T-helper 17 cell (primary cell): ENCODE measurements at places on chromosomes 1 and 21. TPM values are rescaled to one million over a fixed set of nuclear protein-coding genes. Genes with fewer than 3 reads are reported as not detected.
A peak's percentile ranks its signal among the peaks of the same experiment; 100 is the strongest.

- H3K4me1 ChIP-seq, result peaks cover 44% of the 10 kb centered on the region
- peak overlapping the region; percentile 15 for H3K4me3 ChIP-seq
- H3K27me3 ChIP-seq, result no peaks in the 10 kb centered on the region
- peaks cover 5% of the 10 kb centered on the region for H3K36me3 ChIP-seq
Measured at GRCh38 chr1:2582391-2582790, 4.2 kb upstream of the PRXL2B start.

Gene HSPA6
- 0.50 TPM for total RNA-seq

Gene GJA4
- total RNA-seq, result 0.55 TPM

Gene SYT11
- total RNA-seq, result 30.2 TPM

DNA sequence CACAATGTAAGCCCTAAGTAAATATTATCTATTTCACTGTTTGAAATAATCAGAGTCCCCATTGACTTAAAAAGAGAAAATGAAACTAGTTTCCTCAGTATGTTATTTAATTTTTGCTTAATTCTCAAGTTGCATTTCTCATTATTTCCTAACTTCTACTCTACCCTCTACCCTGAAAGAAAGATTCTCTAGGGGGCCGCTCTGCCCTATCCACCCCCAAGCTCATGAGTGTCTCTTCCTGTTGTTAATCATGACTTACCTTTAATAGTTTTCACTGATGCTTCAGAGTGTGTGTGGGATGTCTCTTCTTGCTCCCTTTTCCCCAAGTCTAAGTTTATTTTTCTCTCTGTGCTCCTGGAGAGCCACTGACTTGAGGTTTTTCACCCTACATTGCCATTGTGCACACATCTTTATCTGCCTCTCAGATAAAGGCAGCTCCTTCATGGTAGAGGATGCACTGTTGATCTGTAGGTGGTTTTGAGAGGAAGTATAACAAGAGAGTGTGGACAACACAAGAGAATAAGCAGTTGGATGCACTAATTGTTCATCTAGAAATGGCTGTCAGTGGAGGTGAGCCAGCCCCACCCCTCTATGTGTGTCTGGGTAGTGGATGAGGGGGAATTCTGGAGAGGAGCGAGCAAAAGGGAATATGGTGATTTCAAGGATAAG is 261.7 kb downstream of the CHRM3 start:
- H3K36me3 ChIP-seq, result no peaks in the 10 kb centered on the region
- no peak overlapping the region for H3K27ac ChIP-seq
- no peak for DNase-seq
